ENCODE measurements at places on chromosomes 7 and 10.

- no peak for DNase-seq
These were observed 3.8 kb downstream of the AHCYL2 start for GRCh38 chr7:129228633-129229032.

DNA sequence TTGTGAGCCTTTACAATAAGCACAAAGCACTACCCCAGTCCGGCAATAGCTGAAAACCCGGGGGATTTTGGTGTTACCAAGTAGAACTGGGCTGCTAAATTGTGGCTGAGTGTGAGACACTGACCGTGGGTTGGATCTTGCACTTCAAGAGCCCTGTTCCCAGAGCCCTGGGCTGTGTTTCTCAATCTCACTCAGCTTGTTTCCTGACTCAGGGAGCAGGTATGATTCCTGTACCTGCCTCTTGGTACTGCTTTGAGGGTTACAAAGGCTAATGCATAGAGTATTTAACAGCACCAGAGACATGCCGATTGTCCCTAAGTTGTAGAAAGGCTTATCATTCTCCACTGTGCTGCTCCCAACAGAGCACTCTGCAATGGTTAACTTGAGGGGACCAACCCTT lies 134.6 kb downstream of the TEX36 start:
- no peak for DNase-seq

GRCh38 chr10:101693651-101693977 lies 1.4 kb downstream of the FBXW4 start:
- DNase-seq = no peak

- DNase-seq = no peak
These were observed 64.3 kb downstream of the ZNF22 start for GRCh38 chr10:45064998-45065397.

All from upper lobe of right lung (tissue), 1 donor.